ENCODE measurements at places on chromosomes 5 and 9.

GRCh38 chr5:122730456-122730855, 44.4 kb upstream of the SNX2 start:
- DNase-seq = peak; percentile 52

DNA sequence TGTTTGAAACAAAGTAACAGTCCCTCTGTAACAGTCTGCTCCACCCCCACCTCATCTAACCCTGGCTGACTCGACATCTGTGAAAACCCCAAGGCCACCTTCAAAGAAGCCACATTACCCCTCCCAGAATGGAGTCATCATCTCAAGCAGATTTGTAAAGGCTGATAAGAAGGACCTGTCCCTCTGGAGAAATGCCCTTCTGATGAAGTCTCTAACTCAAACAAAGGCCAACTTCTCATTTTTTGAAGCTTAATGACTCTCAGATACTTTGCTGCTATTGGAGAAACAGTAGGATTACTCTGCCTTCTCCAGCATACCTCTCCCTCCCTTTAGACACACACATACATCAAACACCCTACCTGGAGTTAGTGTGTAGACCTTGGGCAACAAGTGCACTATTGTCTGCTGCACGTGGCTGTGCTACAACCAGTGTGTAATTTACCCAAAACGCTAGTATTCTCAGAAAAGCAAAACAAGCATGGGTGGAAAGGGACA, 5.3 kb upstream of the SUSD1 start:
- peak; percentile 4 for DNase-seq

DNA sequence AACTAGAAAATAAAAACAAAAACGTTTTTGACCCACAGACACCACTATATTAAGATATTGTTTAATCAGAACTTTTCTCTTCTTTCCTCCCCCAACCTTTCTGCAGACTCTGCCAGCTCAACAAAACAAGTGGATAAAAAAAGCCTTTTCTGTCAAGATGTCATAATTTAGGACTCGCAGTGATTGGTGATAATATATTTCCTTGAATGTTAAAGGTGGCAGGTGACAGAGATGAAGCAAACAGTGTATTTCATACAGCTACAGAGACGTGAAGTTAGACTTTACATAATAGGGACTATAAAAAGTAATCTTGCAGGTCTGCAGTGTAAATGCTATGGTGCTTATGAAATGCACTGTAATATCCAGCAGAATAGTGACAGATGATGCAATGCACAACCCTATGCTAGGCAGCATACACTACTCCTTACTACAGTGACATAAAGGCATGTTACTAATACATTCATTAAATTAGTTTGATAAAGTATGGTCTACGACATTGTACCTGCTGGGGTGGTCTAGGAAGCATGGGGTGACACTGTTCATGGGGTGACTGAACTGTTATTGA, 326.7 kb upstream of the GRAMD2B start:
- no peak for DNase-seq

- no peak for DNase-seq
Measured at GRCh38 chr9:86281593-86282076, 703 bp downstream of the ISCA1 start.

DNA sequence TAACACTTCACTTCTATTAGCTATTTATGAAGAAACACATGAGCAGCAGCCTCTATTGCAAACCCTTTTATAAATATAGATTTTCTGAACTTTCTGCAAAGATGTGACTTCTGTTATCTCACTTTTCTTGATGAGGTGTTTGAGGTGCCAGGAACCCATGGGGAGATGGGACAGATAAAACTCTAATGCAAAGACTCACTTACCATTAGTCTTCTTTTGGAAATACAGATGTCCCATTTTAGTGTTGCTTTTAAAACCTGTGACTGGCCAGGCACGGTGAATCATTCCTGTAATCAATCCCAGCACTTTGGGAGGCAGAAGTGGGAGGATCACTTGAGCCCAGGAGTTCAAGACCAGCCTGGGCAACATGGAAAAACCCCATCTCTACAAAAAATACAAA, 171.3 kb upstream of the GAS1 start:
- no peak for DNase-seq

GRCh38 chr5:168023191-168023590, 268.3 kb upstream of the WWC1 start:
- no peak for DNase-seq

- DNase-seq = no peak
Measured at GRCh38 chr5:27773166-27773565, 734.8 kb upstream of the CDH9 start.

- no peak for DNase-seq
Measured at GRCh38 chr5:162324328-162324727, 256.8 kb downstream of the GABRG2 start.

DNA sequence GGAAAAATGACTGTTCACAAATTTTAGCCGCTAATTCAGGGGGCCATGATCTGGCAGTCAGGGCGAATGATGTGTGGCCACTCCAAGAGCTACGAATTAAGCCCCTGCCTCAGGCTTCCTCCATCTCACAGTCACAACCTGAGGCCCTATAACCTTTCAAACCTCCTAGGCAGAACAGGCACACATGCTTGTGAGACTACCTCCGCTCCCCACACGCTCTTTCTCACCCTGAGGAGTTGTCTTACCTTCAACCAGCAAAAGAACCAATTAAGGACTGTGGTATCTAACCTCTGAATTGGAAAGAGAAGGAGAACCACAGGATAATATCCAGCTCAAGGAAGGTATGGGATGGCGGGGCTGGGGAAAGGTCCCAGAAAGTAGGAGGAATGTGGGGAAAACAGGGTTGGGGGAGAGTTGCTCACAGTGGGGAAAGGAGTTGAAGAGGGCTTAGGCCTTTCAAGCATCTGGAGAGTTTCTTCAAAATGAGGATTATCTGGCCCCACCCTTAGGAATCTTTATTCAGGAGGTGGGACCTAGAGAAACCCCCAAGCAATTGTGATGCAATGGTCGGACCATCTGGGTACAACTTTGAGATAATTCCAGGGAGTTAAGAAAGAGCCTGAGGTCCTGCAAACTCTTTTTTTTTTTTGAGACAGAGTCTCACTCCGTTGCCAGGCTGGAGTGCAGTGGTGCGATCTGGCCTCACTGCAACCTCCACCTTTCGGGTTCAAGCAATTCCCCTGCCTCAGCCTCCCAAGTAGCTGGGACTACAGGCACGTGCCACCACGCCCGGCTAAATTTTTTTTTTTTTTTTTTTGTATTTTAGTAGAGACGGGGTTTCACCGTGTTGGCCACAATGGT, 5.5 kb downstream of the PCDH1 start:
- DNase-seq = no peak

DNA sequence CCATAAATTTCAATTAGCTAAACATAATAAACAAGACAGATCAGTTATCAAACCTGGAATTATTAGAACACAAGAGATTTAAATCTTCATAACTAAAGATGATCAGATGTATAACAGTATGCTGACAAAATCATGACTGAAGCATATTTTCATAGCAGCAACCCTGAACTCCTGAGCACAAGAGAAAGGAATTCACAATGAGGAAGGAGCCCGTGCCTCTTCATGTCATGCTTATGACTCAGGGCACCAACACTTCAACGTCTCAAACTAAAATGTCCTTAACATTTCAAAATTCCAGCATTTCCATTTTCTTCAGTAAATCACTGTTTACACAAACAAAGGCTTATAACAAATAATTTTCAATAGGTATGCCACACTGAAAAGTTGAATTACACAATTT, 6.7 kb downstream of the AP3B1 start:
- DNase-seq = peak; percentile 84

DNA sequence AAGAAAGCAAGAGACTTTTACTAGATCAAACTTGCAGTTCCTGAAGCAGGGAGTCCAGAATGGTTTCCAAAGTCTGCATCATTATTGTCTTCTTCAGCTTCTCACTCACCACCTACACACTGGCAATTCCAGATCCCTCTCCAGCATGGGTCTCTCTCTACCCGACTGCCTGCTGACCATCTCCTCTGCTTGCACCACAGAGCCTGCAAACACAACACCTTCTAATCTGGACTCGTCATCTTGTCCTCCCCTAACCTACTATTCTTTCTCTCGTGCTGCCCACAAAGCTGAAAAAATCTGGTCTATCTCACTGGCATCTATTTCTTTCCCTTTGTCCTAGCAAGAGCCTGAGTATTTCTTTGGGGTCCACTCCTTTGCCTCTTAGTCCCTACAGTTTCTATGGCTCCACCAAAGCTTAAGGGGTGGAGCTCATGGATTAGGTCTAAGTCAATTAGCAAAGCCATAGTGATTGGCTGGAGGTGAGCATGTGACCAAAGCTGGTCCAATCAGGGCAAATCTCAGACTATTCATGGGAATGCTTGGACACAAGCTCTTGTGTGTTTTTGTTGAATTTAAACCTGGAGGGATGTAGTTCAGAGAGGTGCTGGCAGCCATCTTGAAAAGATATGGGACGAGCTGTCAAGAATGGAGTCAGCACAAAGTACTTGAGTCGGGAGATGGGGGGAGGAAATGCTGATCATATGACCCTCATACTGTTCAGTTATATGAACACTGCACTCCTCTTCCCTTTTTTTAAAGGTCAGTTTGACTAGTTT, 63.5 kb downstream of the GALNT12 start:
- peak; percentile 70 for DNase-seq

- DNase-seq = no peak
Measured at GRCh38 chr5:146962801-146963355, 84.3 kb upstream of the PPP2R2B start.

DNA sequence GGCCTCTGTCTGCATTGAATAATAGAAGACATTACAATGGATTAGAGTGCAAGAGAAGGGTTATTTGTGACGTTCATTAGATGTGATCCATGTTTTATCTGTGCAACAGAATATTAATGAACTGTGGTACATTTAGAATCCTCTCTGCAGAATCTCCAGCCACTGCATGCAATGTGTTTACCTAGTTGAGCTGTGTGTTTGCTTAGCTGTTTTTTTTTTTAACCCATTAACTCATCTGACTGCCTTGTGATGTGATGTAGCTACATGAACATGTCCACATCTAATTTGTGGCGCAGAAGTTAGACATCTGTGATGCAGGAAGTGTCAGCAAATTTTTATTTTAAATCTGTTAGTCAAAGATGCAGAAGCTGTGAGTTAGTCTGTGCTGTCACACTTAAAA, 236.9 kb downstream of the CD180 start:
- DNase-seq = no peak

DNA sequence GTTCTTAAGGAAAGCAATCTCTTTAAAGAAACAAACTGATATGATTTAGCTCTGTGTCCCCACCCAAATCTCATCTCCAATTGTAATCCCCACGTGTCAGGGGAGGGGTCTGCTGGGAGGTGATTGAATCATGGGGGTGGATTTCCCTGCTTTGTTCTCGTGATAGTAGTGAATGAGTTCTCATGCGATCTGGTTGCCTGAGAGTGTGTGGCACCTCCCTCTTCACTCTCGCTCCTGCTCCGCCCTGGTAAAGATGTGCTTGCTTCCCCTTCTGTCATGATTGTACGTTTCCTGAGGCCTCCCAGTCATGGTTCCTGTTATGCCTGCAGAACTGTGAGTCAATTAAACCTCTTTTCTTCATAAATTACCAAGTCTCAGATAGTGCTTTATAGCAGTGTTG, 412.7 kb upstream of the SMC2 start:
- DNase-seq = no peak

DNA sequence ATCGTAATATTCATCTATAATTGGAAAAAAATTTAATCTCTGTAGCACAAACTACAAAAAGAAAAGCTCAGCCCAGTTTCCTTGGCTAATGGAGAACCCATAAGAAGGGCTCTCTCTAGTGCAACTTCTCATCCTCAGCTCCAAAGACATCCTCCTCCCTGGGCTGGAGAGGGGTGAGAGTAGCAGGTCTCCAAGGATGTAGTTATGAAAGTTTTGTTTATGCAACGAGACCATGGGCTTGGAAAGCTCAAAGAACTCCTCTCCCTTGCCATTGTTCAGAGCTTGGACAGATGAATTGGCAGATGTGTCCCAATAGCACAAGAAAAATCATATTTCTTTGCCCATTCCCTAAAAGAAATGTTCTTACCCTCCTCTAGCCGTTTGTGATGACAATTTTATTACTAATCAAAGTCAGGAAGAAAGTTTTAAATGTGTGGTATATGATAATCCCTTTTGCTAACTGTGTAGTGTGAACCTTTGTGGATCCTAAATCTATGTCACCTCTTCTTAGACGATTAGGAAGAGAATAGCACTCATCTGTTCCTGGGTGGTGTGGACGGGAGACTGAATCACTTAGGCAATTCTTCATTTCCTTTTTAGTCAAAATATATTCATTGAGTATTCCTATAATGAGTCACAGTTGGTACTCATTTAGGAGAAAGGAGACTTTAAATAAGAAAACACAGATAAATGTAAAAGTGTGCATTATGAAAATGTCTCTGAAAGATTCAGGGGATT, 52.2 kb downstream of the GARNL3 start:
- DNase-seq = no peak

Data from suppressor macrophage (primary cell).